Lung microvascular endothelial cell (primary cell): ENCODE measurements at places on chromosomes 3 and 15. TPM values are rescaled to one million over a fixed set of nuclear protein-coding genes. Genes with fewer than 3 reads are reported as not detected.

The ADAMTSL3 gene
- total RNA-seq, result 12.0 and 12.5 TPM in 2 replicates

The TARS3 gene
- total RNA-seq, result 4.8 and 10.1 TPM in 2 replicates

The CCR4 gene
- total RNA-seq, result not detected in 2 replicates

The CHST2 gene
- total RNA-seq, result 3.7 and 5.4 TPM in 2 replicates

The OR5K2 gene
- not detected in 2 replicates for total RNA-seq

The GHSR gene
- not detected in 2 replicates for total RNA-seq

The B3GNT5 gene
- 22.7 and 31.3 TPM in 2 replicates for total RNA-seq

The PLA1A gene
- total RNA-seq, result 3.5 and 6.2 TPM in 2 replicates

The GSK3B gene
- total RNA-seq, result 24.6 and 28.0 TPM in 2 replicates

The TGM5 gene
- not detected in 2 replicates for total RNA-seq

The RTP1 gene
- total RNA-seq, result not detected in 2 replicates

The PATL2 gene
- total RNA-seq, result under 0.01 TPM in 1 of 2 replicates, not detected in the other

The CGNL1 gene
- 17.9 and 38.3 TPM in 2 replicates for total RNA-seq

The NR1I2 gene
- not detected in 2 replicates for total RNA-seq

The GHRL gene
- 0.40 and 0.65 TPM in 2 replicates for total RNA-seq
